Stimulated activated CD4-positive, alpha-beta T cell treated with anti-CD3 and anti-CD28 coated beads, Interleukin-12 subunit alpha, Interleukin-12 subunit beta, amount 100 ng/mL, for 48 hours (primary cell): ENCODE measurements at places on chromosomes 12 and 14.

DNA sequence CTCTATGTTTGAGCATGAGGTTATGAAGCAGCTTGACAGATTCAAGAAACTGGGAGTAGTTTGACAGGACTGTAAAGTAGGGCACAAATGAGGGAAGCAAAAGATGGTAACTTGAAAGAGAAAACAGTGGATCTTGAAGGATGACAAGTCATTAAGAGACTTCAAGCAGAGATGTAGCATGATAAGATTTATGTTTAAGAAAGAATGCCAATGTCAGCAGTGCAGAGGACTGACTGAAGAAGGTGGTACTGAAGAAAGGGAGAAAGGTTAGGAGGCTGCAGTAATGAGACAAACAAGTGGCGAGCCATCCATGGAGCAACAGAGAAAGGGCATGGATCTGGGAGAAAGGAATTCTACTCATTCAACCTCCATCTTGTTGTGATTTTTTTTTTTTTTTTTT lies 120.2 kb upstream of the RAP1B start:
- no peak for DNase-seq

- DNase-seq: no peak
Observed at GRCh38 chr14:63203618-63204406, 431 bp upstream of the RHOJ start.

GRCh38 chr14:89256283-89256682 lies 160.8 kb downstream of the FOXN3 start:
- no peak for DNase-seq

GRCh38 chr12:15212930-15213329 lies 8.3 kb downstream of the RERG start:
- DNase-seq: no peak

- DNase-seq: no peak
Observed at GRCh38 chr12:51156245-51156765, 16.6 kb downstream of the TFCP2 start.

DNA sequence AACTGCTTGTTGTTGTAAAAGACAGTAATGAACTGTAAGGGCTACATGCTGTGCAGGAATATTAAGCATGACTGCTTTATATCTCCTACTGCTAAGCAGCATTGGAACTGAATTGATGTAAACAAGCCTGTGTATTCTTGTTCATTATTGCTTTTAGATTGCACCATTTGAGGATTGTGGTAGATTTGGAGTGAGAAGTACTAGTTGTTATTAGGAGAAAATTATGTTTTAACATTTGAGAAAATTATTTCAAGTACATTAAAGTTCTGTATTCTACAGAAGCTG lies 212.7 kb downstream of the ERC1 start:
- no peak for DNase-seq

GRCh38 chr14:23306412-23307145 lies at the start of gene BCL2L2:
BCL2L2 (plus strand) TSS chr14:23306833; CDS start chr14:23307768, 935 bp downstream.
- no peak for DNase-seq

GRCh38 chr12:16187660-16188059 lies 89.8 kb downstream of the SLC15A5 start:
- DNase-seq: no peak

DNA sequence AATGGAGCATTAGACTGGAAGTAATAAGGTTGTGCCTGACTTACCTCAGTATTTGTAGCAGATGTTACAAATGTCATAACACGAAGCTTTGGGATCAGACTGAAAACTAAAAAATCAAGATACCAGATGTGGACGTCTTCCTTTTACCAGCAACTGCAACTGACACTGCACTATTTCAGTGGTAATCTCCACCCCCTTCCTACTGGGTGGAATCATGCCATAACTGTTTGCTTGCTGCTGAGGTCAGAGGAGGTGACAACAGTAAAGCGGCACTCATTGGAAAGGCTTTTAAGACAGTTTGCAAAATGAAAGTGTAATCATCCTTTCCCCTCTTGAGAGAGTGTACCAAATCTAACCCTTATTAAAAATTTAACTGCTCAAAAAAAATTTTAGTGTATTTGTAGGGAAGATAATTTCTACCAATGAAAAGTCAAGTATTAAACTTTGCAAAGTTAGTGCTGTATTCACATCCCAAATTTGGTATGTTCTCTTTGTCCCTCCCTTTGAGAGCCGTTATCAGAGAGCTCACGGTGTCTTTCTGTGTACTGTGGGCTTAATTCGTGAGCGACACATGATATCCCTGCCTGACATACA lies 420.7 kb downstream of the NPAS3 start:
- no peak for DNase-seq

GRCh38 chr12:837548-837947 lies 85.2 kb downstream of the WNK1 start:
- DNase-seq: no peak

GRCh38 chr12:111448846-111449790 lies 43.4 kb downstream of the SH2B3 start:
- no peak for DNase-seq

GRCh38 chr12:6630736-6631135 lies 5.0 kb downstream of the LPAR5 start:
- no peak for DNase-seq

- no peak for DNase-seq
Observed at GRCh38 chr12:64716371-64716770, 42.8 kb downstream of the GNS start.

DNA sequence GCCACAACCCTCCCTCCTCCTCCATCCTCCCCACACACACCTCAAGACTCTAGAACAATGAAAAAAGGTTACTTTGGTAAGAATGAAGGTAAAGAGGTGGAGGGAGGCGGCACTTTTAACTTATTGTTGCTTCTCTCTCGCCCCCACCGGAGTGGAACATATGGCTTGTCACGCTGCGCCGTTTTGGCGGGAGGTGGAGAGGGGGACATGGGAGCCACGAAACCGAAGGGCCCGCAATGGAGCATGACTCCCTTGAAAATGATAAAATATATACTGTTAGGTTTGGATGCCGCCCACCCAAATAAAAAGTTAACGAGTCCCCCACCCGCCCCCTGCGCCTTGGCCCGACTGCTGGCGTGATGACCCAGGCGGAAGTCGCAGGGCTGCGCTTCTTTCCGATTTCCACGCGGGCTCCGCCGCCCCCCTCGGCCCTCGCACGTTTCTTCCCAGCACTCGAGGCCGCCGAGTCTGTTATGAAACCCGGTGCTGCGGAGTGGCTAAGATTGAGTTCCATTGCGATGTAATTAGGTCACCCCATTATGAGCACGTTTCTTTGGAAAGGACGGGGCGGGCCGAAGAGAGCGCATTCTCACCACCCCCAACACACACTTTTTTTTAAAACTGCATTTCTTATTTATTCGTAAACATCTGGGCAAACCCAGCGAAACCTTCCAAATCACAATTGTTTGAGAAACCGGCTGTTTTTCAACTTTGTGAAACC lies 1.4 kb upstream of the ZFP36L1 start:
- DNase-seq: peak; percentile 85

- peak; percentile 27 for DNase-seq
Observed at GRCh38 chr12:21656905-21657325, 727 bp downstream of the LDHB start.

- no peak for DNase-seq
Observed at GRCh38 chr12:103852498-103852997, 11.5 kb upstream of the NT5DC3 start.

DNA sequence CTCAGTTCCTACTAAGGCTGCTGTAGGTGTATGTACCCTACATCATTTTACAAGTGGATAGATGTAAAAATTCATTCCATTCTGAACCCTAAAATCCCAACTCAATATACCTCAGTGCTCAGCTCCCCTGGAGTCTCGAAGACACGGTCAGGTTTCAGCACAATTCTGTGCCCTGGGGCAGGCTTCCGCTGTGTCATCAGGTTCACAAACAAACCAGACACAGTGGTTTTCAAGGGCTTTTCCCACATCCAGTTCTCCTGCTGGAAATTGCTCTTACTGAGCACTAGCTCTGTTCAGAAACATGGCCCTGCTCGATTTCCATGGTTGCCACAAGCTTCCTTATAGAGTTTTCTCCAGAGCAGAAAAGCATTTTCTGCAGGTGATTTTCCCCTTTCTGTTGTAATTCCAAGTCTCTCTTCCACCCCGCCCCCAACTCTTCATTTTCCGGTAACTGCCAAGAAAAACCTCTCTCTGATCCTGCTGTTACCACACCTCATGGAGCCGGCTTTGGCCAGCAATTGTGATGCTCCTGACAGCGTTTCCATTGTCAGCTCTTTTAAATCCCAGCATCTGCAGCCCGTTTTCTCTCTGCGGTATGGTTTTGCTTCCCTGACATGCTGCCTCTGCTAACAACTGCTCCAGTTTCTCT lies 483.0 kb upstream of the CCDC196 start:
- DNase-seq: no peak

- DNase-seq: no peak
Observed at GRCh38 chr12:110718222-110718908, 24.3 kb downstream of the PPP1CC start.

GRCh38 chr12:71662849-71663560 lies 643 bp downstream of the ZFC3H1 start:
- DNase-seq: peak; percentile 62
